ENCODE measurements at places on chromosomes 12 and 14.

GRCh38 chr12:100752841-100753240 lies 41.7 kb upstream of the ANO4 start:
- DNase-seq: no peak

DNA sequence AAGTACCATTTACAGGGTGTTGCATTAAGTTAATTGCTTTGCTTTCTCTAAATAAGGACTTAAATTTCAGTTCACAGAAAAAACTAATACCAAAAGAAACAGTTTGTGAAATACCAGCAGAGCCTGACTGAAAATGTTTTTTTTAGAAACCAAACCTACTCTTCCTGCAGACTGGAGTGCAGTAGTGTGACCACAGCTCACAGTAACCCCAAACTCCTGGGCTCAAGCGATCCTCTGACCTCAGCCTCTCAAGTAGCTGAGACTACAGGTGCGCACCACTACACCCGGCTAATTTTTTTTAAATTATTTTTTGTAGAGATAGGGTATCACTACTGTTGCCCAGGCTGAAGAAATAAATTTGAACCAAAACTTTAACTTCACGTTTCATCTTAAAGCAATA lies 103.5 kb upstream of the PLEKHA5 start:
- DNase-seq: no peak

DNA sequence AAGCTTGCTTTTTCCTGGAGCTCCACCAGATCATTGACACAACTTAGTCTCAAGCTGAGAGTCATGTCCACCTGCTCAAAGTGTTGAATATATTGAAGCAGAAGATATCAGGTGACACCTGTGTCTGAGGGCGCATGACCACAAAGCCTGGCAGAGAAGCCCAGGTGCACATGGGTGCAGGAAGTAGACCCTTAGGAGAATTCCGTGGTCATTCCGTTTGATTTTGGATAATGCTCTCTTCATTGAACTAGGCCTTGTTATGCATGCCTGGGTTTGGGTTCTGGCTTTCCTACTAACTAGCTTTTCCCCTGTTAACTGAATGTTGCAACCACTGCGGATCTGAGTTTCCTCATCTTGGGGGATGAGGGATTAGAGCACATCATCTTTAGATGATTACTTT lies 7.1 kb downstream of the ARHGDIB start:
- no peak for DNase-seq

DNA sequence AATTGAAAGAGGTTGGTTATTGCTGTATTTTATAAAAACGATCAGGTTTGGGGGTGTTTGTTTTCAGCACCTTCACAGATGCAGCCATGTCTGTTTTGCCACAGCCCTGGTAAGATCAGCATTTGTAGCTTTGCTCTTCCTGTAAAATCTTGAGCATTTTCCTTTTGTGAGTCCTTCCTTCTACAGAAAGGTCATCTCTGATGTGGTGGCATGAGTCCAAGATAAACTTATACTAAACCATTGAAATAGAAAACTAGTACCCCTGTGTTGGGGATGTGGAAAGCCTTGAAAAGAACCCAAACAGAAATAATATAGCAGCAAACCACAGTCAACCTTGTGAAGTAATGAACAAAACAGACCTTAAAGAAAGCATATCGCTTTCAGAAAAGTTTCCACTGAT lies 85.5 kb downstream of the TGFB3 start:
- DNase-seq: no peak

DNA sequence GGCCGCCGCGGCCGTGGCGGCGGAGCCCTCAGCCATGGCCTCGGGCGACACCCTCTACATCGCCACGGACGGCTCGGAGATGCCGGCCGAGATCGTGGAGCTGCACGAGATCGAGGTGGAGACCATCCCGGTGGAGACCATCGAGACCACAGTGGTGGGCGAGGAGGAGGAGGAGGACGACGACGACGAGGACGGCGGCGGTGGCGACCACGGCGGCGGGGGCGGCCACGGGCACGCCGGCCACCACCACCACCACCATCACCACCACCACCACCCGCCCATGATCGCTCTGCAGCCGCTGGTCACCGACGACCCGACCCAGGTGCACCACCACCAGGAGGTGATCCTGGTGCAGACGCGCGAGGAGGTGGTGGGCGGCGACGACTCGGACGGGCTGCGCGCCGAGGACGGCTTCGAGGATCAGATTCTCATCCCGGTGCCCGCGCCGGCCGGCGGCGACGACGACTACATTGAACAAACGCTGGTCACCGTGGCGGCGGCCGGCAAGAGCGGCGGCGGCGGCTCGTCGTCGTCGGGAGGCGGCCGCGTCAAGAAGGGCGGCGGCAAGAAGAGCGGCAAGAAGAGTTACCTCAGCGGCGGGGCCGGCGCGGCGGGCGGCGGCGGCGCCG lies 381 bp downstream of the YY1 start:
- DNase-seq: no peak

GRCh38 chr12:108702595-108703320 lies 28.6 kb downstream of the CORO1C start:
- DNase-seq: no peak

GRCh38 chr12:105733579-105733978 lies 403.1 kb downstream of the C12orf75 start:
- no peak for DNase-seq

DNA sequence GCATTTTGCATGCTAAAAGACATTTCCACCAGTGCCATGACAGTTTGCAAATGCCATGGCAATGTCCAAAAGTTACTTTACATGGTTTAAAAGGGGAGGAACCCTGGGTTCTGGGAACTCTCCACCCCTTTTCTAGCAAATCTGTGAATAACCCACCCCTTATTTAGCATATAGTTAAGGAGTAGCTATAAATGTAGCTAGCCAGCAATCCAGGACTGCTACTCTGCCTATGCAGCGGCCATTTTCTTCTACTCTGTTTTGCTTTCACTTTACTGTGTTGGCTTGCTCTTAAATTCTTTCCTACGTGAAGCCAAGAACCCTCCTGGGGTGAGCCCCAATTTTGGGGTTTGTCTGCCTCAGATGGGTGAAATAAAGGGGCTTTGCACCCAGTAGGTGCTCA lies 141.0 kb downstream of the PTPN11 start:
- DNase-seq: no peak

DNA sequence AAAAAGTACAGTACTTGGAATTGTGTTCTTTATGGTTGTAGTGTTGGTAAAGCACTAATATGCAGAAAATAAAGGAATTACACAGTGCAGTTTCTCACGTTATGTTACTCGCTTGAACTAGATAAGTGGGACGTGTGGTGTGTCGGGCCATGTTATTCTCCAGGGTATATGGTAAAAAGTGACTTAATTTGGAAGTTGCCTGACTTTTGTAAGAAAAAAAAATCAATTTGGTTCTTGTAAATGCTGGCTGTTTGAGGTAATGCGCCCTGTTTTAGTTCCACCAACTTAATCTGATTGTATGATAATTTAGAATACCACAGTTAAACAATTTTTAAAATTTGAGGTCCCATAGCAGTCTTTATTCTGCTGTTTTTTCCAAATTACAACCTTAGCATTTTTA lies 4.1 kb downstream of the ARF6 start:
- no peak for DNase-seq

DNA sequence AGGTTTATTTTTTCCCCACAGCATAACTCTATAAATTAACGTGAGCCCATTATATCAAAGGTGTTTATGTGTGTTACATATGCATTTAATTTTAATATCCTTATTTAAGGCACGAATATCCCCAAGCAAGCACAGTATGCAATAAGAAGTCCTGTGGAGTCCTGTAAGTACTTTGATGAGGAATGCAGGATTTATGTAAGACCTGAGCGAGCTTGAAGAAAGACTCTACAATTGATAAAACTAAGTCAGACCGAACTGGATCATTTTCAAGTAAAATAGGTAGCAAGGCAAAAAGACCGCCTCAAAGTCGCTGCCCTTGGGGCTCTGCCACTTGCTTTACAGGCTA lies 755 bp downstream of the SLC25A21 start:
- DNase-seq: no peak

DNA sequence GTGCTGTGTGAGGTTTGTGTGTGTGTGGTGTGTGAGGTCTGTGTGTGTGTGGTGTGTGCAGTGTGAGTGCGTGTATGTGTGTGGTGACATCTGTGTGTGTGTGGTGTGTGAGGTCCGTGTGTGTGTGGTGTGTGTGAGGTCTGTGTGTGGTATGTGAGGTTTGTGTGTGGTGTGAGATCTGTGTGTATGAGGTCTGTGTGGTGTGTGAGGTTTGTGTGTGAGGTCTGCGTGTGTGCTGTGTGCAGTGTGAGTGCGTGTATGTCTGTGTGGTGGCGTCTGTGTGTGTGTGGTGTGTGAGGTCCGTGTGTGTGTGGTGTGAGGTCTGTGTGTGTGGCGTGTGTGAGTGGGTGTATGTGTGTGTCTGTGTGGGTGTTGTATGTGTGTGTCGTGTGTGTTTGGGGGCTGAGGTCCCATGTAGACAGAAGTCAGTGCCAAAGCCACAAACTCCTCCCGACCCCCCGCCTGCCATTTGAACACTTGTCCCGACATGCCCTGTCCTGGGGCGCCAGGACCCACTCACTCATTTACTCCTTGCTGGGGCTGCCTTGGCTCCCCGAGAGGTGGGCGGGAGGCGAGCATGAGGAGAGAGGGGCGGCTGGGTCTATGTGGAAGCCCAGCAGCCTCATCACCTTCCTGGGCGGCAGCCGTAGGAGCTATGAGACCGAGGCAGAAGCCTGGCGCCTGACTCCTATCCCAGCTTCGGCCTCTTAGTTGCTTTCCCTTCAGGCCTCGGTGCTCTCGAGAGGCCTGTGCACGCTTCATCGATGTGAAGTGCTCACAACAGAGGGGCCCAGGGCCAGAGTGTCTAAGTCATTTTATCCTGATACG lies 20.5 kb downstream of the RILPL1 start:
- DNase-seq: no peak

DNA sequence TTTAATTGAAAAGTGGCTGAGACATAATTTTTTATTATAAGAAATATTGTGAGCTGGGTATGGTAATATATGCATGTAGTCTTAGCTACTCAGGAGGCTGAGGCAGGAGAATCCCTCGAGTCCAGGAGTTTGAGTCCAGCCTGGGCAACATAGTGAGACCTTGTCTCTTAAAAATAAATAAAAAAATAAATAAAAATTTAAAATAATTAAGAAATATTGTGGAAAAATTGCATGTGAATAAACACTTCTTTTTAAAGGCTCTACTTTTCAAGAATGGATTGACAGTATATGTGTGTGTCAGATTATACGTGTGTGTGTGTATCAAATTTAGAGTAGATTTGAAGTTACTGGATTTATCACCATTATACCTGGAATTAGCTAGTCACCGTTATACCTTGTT lies 43.2 kb downstream of the ERC1 start:
- no peak for DNase-seq

DNA sequence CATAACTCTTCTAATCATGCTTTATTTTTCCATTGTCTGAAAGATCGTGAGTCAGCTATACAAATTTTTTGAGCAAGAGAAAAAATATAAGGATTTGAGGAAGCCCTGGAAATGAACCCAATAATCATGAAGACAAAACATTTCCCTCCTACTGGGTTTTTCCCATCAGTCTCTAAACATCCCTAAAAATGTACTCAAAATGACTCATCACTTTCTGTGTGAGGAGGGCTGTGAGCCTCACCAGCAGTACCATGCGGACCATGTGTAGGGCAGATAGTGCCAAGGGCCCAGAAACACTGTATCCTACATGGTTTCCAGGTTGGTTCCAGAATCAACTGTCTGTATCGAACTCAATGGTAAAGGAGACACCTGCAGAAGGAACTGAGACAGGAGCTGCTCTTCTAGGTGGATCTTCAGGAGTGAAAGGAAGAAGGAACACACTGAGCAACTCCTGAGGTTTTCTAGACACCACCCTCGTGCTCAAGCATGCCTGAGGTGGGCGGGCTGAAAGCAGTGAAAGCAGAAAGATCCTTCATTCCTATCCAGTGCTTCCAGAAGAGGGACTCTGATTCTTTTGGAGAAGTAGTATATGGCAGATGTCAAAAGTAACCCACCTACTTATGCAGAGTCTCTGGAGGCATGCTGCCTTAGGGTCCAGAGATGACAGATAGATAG lies 48.6 kb upstream of the RHOJ start:
- DNase-seq: no peak

DNA sequence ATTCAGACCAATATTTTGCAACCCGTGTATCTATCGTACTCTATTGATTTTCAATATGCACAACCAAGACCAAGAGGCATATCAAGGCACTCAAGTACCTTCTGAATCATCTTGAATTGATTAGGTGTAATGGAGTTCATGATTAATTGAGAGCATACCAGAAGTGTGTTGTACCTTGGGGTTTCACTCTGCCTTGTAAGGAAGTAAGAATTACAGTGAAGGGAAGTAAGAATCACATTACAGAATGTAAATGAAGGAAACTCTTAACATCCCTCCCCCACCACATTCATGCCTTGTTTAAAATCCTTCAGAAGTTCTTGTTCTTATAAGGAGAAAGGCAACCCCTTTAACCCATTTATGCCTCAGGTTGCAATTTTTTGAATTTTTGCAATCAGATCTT lies 5.4 kb upstream of the MGAT4C start:
- no peak for DNase-seq

DNA sequence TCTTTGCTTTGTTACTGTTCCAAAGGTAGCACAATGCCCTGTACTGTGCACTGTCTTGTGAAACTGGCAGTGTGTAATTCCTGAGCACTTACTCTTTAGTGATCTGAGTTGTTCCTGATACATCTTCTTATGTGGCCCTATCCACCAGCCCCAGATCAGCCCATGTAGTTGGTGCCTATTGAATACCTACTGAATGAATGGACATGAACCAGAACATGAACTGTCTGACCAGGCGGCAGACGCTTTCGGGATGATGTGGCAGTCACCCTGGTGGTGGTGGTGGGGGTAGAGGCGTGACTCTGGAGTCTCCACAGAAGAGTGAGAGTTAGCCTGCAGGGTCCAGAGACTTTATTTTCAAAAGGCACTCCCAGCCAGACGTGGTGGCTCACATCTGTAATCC lies 46.6 kb upstream of the PAPOLA start:
- DNase-seq: no peak

DNA sequence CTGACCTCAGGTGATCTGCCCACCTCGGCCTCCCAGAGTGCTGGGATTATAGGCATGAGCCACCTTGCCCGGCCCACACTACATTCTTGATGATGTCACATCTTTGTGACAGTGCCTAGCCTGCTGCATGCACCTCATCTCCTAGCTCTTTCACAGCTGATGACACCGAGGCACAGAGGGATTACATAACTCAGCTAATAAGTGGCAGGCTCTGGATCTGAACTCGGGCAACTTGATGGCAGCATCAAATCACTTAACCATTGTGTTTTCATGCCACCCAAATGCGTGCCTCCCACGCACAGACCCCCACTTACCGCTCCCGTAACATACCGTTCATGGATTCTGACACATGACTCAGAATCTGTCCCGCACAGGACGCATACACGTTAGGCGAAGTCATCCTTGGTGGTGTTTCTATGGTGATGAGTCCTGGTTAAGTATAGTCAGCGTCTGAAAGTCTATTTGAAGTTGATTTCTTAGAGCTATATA lies 7.4 kb downstream of the TMEM120B start:
- DNase-seq: no peak

DNA sequence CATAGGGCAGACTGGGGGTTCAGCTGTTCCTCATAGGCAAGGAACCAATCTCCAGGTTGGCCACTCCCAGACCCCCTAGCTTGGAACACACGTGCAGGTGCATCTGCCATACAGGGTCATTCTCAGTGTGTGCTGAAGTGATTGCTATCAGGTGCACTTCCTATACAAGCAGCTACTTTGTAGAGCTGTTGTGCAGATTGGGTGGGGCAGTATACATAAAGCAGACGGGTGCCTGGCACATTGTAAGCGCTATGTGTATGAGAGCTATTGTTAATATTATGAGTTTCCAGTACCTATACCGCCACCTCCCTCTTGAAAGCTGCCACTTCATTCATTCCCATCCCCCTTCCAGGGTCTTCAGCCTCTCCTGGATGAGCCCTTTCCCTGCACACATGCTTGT lies 17.3 kb downstream of the IRF2BPL start:
- no peak for DNase-seq

Data from SHP77 treated with DMSO at 0.1 percent for 48 hours (cell line).